ENCODE measurements at places on chromosomes 1 and 21.

DNA sequence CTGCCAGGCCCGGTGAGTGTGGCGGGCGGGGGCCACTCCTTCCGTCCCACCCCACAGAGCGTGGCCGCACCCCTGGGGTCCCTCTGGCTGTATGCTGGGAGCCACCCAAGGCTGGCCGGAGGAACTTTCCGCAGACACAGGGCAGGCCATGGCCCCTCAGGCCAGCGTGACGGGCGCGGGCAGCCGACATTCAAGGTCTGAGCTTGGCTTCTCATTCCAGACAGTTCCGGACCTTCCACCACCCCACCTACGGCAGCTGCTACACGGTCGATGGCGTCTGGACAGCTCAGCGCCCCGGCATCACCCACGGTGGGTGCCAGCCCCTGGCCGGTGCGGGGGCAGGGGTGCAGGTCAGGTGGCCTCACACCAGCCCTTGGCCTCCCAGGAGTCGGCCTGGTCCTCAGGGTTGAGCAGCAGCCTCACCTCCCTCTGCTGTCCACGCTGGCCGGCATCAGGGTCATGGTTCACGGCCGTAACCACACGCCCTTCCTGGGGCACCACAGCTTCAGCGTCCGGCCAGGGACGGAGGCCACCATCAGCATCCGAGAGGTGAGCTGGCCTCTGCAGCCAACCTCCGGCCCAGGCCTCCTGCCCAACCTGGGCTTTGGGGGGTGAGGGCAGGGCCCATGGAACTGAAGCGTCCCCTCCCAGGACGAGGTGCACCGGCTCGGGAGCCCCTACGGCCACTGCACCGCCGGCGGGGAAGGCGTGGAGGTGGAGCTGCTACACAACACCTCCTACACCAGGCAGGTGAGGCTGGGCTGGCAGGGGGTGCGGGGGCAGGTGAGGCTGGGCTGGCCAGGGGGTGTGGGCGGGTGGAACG lies 7.3 kb downstream of the SCNN1D start:
- no peak for DNase-seq

DNA sequence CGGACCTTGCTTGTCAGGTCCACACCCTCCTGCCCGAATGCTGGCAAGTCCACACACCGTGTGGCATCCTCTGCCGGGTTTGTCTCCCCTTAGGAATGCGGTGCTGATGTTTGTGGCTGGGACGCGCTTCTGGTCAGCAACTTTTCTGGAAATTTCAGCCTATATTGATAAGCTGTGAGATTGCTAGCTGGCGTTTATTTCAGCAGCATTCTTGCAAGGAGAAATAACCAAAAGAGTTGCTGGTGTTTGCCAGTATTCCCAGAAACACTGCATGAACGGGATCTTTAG lies 601 bp downstream of the CEPT1 start:
- no peak for DNase-seq

GRCh38 chr1:27552911-27553420 lies 51.0 kb downstream of the AHDC1 start:
- no peak for DNase-seq

- no peak for DNase-seq
Measured at GRCh38 chr21:41722052-41723018, 44.5 kb downstream of the RIPK4 start.

GRCh38 chr21:37580666-37581065 lies 214.1 kb downstream of the DYRK1A start:
- DNase-seq: no peak

DNA sequence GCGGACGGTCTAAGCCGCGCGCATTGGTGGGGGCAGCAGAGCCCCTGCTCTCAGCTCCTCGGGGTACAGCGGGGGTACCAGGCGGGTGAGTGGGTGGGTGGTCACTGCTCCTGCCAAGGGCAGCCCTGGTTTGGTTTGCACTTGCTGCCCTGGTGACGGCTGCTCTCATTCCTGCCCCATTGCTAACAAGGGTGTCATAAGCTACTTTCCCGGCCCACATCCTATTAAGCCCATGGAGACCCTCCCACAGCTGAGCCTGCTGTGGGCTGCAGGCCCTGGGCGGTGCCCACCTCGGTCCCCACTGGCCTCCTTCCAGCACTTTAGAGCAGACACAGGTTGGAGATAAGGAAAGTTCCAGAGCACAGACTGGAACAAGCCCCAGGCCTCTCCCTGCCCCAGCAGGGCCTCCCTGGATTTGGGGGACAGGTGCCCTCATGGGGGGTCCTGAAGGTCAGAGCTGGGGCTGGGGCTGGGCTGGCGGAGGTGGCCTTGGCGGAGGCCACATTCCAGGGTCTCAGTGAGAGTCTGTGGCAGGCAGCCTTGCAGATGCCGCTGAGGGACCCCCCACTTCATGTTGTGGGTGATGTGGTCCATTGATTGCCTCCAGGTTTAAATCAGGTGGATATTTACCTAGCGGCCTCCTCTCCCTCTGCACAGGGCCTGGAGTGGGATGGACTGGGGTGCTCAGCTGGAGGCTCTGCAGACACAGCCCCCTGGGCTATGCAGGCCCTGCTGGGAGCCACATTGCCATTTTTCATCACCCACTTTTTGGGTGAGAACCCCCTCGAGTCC lies 27.0 kb downstream of the COL18A1 start:
- DNase-seq: no peak

DNA sequence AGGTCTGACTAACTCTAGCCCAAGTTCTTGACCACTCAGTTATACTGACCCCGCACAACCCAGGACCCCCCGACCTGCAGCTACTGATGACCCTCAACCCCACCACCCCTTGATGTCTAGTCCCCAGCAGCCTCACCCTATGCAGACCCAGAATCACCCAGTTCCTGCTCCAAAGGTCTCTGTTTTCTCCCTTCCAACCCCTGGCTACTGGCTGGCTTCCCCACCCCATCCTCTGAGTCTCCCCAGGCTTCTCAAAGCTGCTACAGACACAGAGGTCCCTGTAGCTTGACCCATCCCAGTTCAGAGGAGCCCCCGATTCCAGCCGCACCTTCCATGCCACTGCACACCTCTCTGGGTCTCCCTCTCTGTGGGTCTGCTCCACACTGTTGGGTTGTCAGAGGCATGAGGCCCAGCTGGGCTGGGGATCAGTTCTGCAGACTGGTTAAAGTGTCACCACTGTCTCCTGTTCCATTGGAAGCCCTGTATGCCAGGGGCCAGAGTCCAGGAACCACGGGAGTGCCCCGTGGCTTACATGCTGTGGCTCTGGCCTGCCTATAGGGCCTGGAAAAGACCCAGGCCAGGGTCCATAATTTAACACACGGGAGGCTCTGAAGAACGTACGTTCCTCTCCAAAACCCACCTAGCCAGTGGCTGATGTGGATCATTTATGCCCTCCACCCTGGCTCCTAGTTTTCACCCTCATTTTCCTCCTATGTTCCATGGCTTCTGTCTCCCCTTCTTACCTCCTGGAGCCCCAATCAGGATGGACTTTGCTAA lies 497 bp downstream of the PKLR start:
- DNase-seq: no peak

DNA sequence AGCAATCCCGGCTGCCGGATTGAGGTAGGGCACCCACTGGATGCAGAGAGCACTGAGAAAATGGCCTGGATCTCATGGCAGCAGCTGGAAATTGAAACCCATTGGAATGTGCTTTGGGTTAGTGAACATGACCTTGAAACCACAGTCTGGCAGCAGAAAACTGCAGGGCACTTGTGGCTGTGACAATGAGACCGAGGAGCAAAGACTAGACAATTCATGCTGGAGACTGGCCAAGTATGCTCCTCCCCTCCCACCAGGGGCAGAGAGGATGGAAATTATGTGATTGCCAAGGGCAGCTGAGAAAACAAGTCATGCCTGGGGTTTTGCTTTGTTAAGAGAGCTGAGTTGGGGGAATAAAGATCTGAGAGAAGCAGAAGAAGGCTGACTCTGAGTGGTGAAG lies 60.7 kb downstream of the ZNF697 start:
- DNase-seq: peak; percentile 78

- no peak for DNase-seq
Measured at GRCh38 chr1:111720274-111720976, 18.8 kb downstream of the INKA2 start.

DNA sequence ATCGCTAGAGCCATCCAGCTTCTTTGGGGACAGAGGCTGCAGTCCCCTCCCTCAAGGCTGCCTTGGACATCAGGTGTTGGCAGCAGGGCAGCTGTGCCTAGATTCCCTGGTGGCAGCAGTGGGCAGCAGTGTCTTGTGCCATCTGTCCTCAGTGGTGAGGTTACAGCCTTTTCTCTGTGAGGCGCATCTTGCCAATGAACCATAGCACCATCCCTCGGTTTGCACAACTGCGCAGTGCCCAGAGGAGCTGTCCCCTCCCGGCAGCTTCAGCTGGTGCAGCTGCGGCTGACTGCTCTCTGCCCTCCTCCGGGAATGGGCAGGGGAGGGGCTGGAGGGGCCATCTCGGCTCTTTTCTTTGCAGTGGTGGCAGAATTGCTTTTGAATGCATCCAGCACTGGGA lies 59.0 kb upstream of the C8B start:
- no peak for DNase-seq

- DNase-seq: no peak
Measured at GRCh38 chr1:40075266-40075665, 21.8 kb downstream of the PPT1 start.

DNA sequence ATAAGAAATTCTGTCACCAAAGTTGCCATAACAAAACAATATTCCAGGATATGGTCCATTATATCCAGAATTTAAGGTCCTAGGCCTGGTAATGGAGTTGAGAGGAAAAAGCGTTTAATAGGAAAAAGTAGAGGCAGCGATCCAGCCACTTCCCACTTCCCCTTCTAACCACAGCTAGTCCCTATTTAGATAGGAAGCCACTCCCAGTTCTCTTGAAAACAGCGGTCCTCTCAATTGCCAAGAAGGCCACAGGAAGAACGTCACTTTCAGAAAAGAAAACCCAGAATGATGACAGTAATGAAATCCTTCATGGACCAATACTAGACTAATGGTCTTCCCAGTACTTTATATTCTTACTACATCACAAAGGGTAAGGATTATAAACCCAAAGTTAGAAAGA lies 38.6 kb downstream of the ABL2 start:
- no peak for DNase-seq

GRCh38 chr21:24969068-24969467 lies 638.2 kb downstream of the MRPL39 start:
- DNase-seq: no peak

DNA sequence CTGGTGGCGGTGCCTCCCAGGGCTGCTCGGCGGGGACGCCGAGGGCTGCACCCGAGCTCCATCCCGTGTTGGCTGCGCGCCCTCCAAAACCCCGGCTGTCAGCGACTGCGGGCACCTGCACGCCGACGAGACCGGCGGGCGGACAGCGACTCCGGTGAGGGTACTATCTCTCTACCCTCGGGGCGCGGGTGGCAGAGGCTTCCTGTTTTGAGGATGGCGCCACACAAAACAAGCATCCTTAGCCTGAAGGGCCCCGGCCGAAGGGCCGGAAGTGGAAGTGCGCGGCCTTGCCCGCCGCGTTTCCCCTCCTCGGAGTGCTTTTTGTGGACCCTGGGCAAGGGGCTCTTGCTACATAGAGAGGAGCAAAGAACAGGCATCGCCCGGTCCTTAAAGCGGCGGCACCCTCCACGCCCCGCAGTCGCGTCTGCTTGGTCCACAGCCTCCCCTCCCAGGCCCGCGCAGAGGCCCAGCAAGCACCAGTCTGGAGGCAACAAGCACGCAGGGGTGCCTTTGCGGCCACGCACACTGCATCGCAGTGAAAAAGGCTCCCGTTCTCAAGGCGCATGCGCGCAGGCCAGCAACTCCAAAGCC lies 561 bp upstream of the COQ8A start:
- DNase-seq: no peak

DNA sequence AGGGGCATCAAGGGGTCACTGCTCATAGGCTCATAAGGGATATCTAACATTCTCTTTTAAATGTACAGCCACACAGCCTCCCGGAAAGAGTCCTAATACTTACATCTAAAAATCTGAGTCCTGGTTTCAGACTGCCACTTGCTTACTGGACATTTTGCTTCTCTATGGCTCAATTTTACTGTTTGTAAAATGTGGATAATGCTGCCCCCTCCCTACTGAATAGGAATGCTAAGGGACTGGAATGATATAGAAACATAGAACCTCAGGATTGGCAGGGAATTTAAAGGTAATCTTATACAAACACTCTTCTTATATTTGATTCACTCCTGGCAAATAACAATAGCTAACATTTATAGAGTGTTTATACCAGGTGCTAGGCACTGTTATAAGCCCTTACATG lies 910 bp upstream of the TNR start:
- no peak for DNase-seq

GRCh38 chr1:51566260-51566659 lies 47.2 kb upstream of the EPS15 start:
- no peak for DNase-seq

- no peak for DNase-seq
Measured at GRCh38 chr1:57024428-57024827, 58.6 kb upstream of the C8B start.

DNA sequence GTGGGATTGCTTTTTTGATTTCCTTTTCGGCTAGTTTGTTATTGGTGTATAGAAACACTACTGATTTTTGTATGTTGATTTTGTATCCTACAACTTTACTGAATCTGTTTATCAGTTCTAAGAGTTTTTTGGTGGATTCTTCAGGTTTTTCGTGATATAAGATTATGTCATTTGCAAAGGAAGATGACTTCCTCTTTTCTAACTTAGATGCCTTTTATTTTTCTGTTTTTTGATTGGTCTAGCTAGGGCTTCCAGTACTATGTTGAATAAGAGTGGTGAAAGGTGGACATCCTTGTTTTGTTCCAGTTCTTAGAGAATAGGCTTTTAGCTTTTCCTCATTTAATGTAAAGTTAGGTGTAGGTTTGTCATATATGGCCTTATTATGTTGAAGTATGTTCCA lies 13.1 kb upstream of the NHLH2 start:
- no peak for DNase-seq

GRCh38 chr21:41953249-41953830 lies 478 bp downstream of the C2CD2 start:
- no peak for DNase-seq

DNA sequence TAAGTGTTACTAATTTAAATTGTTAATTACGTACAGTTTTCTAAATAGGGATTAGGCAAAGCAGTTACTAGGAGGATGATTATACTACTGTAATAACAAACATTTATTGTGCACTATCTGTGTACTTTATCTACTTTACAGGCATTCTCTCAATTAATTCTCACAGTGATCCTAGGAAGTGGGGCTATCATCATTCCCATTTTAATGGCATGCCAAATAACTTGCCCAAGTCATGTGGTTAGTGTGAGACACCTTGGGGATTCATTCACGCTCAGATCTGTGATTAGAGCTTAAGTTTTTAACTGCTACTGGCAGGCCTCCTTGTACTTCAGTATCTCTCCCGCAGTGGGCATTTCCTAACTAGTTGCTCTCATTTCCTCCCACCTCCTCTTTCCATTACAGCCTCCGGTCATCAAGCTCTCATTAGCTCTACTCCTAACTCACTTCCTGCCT lies 11.5 kb downstream of the PHLDA3 start:
- DNase-seq: no peak

- no peak for DNase-seq
Measured at GRCh38 chr1:8685463-8685862, 132.0 kb downstream of the RERE start.

DNA sequence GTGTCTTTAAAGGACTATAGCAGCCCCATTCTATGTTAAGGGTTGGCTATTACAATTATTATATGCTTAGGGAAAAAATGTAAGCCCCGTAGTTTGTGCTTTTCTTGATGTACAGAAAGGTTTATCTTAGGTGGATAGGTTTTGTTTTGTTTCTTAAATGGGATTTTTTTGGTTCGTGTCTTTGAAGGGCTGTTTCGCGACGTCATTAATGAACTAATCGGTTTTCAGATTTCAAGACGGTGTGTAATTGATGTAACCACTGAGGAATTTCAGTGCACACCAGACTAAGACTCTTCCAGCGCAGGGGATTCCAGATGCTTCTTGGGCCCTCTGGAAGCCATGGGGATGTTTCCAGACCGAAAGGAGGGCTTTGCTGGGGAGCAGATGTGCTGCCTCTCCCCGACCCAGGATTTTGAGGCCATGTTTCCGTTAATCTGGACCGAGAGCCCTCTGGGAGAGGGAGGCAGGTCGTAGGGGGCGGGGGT lies 4.8 kb upstream of the SIM2 start:
- no peak for DNase-seq
